DMS79 treated with DMSO at 0.1 percent for 48 hours (cell line): ENCODE measurements at places on chromosomes 5 and 9.

DNA sequence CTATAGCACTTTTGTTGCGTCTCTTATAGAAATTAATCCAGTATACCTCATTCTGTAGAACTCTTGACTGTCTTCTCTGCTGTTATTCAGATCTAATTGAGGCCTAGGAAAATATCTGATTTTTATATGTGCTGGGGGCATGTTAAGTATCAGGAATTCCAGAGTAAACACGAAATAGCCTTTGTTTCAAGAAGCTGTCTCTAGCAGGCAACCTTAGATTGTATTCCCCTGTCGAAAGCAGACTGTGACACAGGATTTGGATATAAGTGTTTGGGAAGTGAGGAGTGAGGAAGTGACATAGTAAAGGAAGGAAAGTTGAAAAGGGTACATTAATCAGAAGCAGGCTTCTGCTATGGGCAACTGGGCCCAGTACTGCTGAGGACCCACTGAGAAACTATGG is 72.1 kb upstream of the RASA1 start:
- no peak for DNase-seq

DNA sequence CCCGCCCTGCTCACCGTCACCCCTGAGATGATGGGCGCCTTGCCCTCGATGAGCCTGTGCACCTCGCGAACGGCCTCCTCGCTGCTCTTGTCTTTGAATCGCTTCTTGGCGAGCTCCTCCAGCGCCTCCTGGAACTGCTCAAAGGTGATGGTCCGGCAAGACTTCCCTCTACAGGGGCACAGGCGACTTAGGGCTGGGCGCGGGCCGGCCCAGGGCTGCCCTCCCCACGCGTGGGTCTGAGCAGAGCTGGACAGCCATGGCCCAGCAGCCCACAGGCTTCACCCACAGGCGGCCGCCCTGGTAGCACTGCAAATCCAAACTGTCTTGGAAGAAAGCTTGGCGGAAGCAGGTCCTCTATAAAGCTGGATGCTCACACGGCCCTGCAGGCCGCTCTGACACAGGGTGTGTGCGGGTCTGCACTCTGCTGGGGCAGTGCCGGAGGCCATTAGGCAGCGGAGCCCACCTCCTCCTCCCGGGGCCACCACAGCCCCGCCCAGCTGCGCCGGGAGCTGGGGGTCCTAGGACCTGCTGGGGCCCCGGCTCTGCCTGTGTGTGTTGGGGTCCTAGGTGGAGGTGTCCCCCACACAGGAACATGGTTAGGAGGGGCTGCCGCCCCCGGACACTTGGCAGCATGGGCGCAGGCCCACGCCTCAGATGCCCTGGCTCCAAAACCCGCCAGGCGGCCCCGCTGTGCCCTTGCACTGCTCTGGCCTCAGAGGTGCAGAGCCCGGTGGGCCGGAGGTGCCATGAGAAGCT is 27.0 kb downstream of the TPPP start:
- DNase-seq, result no peak

DNA sequence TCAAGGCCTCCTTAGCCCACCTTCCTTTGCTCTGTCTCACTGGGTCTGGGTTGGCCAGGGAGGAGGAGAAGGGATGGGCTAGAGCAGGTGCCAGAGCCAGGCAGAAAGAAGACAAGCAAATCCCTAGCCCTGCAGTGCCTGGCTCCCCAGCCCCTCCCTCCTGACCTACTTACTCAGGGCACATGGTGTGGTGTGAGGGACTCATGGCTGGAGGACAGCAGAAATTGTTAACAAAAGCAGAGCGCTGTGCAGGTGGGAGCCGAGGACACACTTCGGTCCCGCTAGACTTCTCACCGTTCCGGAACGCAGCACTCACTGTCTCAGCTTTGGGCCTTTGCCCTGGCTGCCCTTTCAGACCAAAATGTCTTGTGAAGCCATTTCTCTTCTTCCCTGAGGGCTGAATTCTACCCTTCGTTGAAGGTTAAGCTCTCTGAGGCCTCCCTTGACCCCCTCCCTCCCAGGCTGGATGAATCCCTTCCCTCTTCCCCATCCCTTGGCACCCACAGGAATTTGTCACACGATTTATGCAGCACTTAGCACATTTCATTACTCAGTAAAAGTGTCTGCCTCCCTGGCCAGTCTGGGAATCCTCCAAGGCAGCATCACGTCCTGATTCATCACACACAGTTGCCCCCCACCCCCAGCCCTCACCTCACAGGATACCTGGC is 263.9 kb upstream of the TRPC7 start:
- no peak for DNase-seq

GRCh38 chr9:132849185-132849706 is 28.8 kb downstream of the AK8 start:
- no peak for DNase-seq

- DNase-seq, result no peak
Observed at GRCh38 chr5:169893571-169893970, 86.7 kb downstream of the INSYN2B start.

- no peak for DNase-seq
Observed at GRCh38 chr9:76294301-76294700, 99.9 kb downstream of the RFK start.

GRCh38 chr9:81445331-81445921 is 243.9 kb downstream of the TLE1 start:
- no peak for DNase-seq

- DNase-seq, result no peak
Observed at GRCh38 chr9:98374385-98375051, 119.1 kb upstream of the TBC1D2 start.

DNA sequence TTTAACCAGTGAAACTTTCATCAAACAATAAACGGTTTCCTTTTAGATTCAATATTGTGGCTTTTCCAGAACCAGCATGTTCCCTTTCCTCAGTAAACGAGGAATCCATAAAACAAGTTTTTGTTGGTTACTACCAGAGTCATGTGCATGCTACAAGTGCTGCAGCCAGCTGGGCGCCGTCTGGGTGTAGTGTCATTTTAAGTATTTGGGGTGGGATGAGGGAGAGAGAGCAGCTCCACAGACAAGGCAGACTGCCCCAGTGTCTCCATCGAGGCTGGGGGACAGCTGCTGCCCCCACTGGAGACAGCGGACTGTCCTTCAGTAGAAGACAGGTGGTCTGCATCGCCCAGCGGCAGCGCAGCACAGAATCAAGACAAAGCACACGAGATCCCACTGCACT is 17.3 kb downstream of the ARPC5L start:
- no peak for DNase-seq

DNA sequence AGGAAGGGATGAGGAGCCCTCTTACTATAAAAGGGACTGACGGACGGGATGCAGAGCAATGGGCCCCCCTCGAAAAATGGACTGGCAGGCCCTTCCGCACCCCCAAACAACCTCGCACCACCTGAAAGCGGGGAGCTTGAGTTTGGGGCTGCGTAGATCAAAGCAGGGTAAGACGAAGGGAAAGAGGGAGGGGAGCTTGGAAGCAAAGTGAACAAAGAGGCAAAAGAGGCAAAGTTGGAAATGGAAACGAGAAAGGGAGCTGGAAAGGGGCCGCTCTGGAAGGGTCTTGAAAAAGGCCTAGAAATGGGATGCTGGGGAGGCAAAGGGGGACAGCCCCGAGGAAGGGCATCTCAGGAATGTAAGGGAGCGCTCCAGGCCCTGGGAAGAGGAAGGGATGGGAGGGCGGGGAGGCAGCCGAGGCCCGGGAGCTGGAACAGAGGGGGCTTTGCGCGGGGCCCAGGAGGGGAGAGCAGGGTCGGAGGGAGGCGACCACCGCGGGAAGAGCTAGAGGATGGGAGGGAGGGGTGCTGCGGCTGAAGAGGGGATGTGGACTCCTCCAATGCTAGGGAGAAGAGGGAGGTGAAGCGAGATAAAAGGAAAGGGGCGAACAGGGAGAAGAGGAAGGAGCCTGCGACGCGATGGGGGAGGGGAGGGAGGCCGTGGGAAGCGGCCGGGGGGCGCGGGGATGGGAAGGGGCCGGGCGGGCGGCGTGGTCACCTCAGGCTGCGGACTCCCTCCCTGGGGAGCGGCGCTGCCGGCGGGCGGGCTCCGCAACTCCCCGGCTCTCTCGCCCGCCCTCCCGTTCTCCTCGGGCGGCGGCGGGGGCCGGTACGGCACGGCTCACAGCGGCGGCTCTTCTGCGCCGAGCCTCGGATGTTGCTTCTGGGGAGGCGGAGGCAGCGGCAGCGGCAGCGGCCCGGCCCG is 577 bp downstream of the RNF145 start:
- no peak for DNase-seq

DNA sequence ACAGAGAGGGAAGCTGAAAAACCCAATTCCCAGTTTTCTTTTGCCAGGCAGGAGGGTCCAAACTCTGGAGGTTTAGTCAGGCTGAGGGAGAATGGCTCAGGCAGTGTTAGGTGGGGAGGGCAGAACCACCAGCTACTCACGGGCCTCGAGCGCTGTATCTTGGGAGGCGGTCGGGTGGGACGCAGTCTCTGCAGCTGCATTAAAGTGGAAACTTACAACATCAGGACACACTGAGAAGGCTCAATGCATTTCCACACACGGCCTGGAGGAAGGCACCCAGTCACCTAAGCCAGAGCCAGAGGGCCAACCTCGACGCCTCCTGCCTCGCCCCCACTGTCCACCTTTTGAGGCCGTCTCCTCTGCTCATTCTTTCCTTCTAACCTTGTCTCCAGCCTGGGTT is 55.6 kb downstream of the CRB2 start:
- no peak for DNase-seq

DNA sequence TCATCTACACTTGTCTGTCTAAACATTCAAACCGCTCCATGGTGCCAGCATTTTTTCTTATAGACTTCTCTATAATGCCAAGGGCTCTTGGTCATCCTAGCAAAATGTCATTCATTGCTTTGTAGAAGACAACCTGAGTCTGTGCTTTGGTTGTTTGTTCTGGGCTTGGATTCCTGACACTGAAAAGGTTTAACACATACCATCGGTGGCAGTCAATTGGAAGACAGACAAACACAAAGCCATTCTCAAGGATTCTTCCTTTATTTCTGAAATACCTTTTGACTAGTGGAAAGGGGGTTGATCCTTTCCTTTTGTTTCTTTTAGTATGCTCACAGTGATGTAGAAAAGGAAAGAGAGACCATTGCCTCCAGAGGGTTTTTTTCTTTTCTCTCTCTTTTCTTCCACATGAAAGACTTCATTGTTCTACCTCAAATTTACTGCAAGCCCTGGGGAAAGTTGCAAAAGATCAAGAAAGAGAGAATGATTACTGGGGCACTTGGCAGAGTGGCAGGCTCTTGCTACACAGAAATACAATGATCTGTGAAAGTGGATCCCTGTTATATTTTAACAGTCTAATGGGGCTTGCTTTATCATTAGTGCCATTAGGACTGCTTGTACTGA is 66.4 kb upstream of the TMC1 start:
- no peak for DNase-seq

- DNase-seq, result no peak
Observed at GRCh38 chr5:78025540-78025939, 249.4 kb upstream of the TBCA start.

GRCh38 chr9:703392-703791 is 138.1 kb upstream of the DMRT1 start:
- no peak for DNase-seq

DNA sequence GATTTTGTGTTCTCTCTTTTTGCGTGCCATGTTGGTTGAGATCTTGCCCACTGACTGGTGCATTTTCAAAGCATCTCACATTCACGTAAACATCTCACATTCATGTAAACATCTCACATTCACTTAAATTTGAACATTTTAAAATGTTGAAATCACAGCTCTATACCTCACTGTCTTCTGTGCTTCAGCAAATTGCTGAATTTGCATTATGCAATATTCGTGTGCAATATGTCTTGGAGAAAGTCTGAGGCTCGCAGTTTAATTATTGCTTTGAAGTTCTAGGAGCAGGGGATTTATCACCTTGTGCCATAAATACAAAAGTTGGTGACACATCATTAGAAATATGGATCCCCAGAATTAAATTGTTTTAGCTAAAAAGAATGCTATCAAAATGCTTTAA is 42.6 kb downstream of the TNFSF15 start:
- no peak for DNase-seq

DNA sequence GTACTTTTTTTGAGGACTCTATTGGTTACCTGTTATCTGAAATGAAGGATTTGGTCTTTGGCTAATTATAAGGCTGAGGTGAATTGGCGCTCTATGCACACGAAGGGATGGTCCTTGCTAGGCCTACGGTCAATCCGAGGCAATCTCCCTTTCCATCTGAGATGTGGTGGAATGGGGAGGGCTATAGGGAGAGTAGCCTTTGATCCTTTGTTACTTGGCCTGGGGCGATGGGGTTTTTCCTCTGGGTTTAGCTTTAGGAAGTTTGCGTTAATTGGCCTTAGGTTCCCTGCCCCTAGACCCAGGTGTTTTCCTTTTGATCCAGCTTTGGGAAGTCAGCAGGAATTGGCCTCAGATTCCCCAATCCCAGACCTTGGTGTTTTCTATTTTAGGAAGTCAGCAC is 102.1 kb upstream of the C9orf72 start:
- DNase-seq, result no peak

DNA sequence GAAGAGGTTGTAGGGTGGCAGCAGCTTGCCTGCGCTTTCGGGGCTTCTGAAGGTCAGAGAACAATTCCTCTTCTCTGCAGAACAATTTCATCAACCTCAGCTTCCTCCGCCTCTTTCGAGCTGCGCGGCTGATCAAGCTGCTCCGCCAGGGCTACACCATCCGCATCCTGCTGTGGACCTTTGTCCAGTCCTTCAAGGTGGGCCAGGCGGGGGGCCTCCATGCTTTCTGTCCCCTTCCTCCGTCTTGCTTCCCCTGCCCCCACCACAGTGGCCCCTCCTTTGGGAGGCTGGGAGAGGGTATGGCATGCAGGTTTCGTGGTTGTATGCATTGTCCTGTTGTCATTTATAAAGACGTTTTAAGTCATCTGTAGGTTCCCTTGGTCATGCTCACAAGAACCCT is 195.8 kb downstream of the CACNA1B start:
- no peak for DNase-seq

GRCh38 chr5:157203417-157203816 is 22.8 kb downstream of the ITK start:
- no peak for DNase-seq

DNA sequence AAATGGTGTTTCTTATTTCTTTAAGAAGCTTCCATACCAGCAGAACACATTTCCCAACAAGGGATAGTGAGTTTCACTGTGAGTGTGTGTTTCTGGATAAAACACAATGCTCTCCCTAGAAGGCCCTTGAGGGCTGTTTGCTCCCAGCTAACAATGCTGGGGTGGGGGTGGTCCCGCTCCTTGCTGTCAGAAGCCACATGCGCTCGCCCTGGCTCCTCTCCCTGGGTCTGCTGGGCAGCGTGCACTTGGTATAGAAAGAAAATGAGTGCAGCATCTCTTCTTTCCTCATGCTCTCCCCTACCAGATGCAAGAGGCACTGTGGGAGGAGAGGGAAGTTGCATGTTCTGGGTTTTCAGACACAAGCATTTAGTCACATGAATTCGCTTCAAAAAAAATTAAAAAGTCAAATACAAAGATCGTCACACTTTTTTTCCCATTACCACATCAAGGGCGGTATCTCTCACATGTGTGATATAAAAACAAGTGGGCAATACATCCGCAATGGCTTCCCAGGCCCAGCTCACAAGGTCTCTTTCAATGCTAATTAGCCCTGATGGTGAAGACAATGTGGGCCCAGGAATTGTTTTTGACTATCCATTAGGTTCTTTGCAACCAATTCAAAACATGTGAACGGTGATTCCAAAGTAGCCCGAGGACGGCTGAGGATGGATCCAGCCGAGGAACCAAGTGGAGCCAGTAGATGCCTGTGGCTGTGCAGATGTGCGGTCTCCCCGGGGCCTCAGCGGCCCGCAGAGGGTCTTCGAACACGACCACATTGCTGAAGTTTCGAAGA is 603.6 kb downstream of the IRX1 start:
- no peak for DNase-seq
